ENCODE measurements at places on chromosomes 4 and X.
A peak's percentile ranks its signal among the peaks of the same experiment; 100 is the strongest.

DNA sequence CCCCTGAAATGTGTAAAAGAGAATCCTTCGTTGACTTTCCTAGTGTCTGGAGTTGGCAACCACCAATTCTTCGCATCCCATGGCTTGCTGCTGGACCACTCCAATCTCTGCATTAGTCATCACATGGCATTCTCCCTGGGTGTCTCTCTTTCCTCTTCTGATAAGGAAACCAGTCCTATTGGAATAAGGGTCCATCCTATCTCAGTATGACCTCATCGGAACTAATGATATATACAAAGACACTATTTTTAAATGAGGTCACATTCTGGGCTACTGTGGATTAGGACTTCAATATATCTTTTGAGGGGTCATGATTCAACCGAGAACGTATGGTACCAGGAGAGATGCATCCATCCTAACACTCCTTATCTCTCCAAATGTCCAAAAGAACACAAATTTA is 259.1 kb upstream of the CPEB2 start:
- DNase-seq: no peak

- no peak for DNase-seq
Measured at GRCh38 chrX:13048280-13048679, 3.9 kb upstream of the FAM9C start.

DNA sequence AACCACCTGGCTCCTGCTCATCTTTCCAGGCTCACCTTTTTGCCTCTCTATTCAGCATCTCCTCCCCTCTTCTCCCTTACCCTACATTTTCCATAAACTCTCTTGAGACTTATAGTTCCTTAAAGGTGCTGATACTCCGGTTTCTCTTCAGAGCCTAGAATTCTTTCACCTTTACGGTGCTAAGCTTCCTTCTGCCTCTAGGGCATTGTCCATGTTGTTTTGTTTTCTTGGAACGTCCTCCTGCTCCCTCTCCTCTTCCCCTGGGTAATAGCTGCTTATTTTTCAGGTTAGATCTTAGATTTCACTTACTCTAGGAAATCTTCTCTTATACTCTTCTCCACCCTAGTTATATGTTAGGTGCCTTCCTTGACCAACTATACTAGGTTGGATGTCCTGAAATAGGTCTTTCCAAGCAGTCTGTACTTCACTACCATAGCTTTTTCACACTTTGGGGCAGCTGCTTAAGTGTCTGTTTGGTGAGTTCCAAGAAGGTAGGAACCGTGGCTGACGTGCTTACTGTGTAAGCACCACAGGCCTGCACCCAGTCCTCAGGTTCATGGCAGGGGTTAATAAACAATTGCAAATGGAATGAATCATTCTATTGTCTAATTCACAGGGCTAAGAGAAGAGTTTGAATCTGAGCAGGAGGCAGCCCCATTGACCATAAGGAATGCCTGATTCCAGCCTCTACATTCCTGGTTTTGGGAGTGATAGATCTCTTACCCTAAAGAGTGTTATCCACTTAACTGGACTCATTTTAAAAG is 227.5 kb downstream of the MGST2 start:
- DNase-seq: no peak

- DNase-seq: no peak
Measured at GRCh38 chr4:173121076-173121561, 47.5 kb upstream of the GALNT7 start.

DNA sequence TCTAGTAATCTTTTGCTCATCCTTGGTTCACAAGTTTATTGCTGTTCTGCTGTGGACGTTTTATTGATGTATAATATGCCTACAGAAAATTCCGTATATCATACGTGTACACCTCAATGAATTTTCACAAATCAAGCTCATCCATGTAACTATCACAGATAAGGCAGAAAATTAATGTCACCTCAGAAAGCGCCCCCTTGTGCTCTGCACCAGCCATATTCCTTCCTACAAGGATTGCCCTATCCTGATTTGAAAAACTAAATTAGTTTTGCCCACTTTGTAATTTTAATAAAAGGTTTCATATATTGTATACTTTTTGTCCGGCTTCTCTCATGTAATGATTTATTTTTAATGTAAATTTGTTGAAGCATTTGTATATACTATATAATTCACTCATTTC is 390.8 kb downstream of the ADGRL3 start:
- DNase-seq: no peak

- DNase-seq: no peak
Measured at GRCh38 chr4:3148926-3149325, 74.4 kb downstream of the HTT start.

DNA sequence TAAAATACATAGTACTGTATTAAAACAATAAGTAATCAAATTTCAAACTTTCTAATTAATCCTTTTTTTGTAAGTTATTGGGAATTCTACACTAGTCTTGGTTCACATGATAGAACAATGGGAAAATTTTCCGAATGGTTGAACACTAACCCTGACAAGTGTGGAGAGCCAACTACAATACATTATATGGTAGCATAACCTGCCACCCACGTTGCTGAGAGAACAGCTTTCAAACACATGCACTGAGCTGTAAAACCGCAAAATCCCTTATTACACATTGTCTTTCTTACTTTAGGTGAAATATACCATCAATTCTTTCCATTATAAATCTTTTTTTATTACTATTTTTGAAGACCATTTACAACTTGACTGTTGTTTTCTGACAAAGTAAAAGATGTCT is 54.7 kb downstream of the ANAPC10 start:
- DNase-seq: peak; percentile 52

GRCh38 chr4:71181332-71181731 is 157.5 kb upstream of the SLC4A4 start:
- DNase-seq: no peak

DNA sequence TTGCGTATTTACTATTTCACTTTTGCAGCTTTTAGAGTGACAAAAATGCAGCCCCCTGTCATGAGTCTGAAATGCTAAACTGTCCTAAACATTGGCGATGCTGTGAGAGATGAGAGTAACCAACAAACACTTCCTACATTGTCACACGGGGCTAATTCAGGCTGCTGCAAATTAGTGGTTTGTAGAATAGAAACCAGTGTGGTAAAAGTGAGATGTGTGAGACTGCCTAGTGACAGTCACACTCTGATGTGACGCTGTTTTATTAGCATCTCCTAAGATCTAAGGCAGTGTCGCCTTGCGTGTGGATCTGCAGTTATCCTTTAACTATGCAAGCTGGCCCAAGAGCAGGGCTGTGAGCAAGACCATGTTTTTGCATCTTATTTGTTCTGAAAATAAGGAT is 800.2 kb upstream of the TENM3 start:
- no peak for DNase-seq

DNA sequence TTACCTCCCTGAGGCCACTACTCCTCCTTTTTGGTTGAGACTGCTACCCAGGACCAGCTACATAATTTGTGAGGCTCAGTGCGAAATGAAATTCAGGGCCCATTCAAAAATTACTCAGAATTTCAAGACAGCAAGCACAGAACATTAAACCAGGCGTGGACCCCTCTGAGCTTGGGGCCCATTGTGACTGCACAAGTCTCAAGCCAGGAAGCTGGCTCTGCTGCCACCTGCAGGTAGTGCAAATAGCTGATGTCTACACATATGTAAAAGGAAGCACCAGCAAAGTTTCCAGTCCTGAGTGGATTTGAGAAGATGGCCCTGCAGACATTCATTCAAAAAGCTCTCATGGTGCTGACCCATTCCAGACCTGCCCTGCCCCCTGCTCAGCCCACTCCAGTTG is 213.4 kb upstream of the LNX1 start:
- no peak for DNase-seq

DNA sequence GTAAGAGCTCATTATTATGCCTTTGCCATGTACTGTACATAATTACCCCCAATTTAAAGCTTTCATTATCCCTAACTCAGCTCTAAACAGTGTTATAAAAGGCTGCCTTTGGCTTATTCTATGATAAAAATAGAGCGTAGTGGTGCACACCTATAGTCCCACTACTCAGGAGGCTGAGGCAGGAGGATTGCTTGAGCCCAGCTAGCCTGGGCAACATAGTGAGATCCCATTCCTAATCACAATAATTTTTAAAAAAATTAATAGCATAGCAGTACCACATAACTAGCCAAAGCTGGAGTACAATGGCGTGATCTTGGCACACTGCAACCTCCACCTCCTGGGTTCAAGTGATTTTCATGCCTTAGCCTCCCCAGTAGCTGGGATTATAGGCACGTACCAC is 112.4 kb downstream of the PDS5A start:
- DNase-seq: no peak

- no peak for DNase-seq
Measured at GRCh38 chr4:152382057-152382785, 153.7 kb downstream of the FBXW7 start.

DNA sequence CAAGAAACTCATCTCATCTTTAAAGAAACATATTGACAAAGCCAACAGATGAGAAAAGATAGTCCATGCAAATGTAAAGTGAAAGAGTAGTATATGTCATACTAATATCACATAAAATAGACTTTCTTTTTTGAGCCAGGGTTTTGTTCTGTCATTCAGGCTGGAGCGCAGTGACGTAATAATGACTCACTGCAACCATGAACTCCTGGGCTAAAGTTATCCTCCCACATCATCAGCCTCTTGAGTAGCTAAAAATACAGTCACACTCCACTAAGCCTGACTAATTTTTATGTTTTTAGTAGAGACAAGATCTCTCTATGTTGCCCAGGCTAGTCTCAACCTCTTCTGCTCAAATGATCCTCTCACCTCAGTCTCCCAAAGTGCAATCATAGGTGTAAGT is 51.8 kb upstream of the TRAM1L1 start:
- no peak for DNase-seq
